Astrocyte of the hippocampus (primary cell): ENCODE measurements at places on chromosomes 12 and 14.

GRCh38 chr12:25929142-25929541, 29.3 kb upstream of the RASSF8 start:
- peak; percentile 43 for DNase-seq

DNA sequence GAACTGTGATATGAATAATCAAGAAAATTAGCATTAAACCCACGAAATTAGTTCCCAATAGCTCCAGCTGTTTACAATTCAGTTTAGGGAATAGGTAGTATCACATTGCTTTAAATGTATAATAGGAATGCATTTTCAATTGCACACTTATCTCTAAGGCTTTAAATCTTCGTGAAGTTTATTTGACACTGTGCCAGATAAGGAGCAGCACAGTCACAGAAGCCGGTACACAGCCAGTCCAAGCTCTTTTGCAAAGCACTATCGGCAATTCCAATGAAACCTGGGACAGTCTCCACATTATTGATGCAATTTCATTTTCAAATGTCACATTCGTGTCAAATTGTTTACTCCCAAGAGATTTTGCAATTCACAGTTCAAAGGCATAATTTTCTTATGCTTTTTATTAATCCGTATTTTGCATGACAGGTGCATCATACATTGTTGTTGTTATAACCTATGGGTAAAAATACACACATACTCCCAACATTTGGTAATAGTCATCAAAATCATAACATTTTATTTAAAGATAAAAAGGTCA, 602.8 kb downstream of the RPS29 start:
- DNase-seq = no peak

DNA sequence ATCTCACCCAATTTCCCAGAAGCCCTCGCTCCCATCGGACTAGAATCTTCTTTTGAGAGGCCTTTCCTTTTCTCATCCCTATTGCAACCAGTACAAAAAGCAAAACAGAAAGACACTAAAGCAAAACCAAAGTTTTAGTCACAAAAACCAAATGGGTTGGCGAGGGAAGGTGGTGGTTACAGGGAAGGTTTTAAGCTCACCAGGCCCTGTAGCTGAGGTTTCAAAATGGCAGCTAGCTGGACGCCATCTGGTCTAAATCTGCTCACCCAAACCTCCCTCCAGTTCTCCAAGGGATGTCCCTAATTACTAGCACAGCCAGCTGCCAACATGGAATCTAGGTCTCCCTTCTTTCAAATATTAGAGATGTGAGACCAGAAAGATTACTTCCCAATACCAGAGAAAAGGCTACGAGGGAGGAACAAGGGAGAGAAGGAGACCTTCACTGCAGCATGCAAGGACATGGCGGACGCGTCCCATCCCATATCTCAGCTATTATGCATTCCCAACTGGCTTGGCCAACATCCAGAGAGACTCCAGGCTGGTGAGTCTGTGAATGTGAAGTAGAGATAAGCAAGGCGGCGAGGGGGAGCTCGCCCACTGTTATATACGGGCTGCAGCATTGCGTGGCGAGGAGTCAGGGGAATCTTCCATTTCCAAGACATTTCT, 70.8 kb downstream of the DPF3 start:
- no peak for DNase-seq

DNA sequence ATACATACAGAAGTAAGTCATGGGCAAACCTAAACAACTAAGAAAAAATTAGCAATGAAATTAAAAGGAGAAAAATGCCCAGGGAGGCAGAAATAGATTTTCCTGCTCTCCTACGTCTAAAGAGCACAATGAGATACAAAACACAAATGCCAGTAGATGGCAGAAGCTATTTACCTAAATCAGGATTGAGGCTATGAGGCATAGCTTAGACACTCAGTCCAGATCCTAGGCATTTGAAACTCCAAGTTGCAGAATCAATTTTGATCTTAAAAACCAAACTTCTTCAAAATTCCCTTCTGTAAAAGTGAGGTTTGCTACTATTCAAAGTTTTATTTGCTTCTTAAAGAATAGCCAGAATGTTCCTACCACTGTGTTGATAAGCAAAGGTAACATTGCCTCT, 368.6 kb downstream of the DAD1 start:
- DNase-seq = peak; percentile 9

DNA sequence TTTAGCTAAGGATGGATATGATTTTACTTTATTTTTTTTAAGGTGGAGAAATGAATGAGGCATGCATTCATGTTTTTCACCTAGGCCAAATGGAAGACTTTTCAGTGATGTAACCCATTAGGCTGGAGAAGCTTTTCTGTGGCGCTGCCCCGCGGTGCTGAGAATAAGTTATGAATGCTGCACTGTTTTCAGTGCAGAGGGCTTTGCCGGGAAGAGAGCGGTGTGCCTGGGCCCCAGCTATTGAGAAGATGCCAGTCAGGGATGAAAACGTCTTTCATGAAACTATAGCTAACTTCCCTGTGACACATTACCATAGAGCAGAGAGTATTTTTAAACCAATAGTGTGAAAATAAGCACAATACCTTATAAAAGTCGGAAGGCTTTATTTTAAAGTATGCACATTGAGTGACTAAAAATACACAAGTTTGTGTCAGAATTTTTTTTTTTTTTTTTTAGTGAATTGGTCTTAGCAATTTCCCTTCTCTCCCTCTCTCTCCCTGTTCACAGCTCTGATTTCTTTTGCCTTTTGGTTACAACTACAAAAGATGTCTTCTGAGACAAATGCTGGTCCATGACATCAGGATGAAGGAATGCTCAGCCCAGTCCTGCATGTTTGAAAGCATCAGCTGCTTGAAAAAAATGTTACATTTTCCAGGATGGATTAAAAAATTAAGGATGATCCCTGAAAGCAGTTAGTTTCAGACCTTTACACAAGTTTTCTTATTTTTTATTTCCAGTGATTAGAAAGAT, 48.3 kb downstream of the NPAS3 start:
- peak; percentile 90 for DNase-seq

GRCh38 chr14:80809663-80810062, 131.9 kb downstream of the CEP128 start:
- DNase-seq = no peak

DNA sequence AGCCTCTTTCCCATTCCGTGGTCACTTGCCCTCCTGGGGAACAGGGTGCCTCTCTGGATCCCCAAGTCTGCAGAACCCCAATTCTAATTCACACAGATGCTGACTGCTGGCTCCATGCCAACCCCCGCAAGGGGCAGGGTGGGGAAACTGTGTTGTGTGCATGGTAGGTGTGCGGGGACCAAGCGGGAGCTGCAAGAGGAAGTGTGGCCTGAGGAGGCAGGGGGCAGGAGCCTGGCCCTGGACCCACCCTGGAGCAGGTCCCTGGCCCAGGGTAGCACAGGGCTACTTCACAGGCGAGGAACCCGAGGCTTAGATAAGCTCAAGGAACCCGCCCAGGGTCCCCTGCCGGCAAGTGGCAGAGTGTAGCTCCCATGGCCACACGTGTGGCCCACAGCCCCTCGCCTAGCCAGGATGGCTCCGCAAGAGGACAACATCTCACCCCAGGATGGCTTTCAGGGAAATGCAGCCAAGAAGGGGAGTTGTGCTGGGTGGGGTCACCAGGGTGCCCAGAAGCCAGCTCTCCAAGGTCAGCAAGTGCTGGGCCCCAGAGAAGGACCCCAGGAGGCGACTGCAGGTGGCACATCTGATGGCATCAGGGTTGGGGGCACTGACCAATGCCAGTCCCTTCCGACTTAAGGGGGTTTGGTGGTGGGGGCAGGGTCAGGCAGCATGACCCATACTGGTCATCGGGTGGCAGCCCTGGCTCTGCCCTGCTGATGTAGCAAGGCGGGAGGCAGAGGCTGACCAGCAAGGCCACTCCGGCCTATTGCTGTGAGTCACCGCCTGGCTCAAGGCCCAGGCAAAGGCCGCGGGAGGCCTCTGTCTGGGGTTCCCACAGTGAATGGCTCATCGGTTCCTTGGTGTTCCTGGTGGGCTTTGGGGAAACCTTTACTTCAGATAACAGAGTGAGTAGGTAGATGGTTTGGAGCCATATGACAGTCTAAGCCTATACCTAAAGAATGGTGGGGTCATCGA, 37.3 kb upstream of the EML1 start:
- peak; percentile 98 for DNase-seq

DNA sequence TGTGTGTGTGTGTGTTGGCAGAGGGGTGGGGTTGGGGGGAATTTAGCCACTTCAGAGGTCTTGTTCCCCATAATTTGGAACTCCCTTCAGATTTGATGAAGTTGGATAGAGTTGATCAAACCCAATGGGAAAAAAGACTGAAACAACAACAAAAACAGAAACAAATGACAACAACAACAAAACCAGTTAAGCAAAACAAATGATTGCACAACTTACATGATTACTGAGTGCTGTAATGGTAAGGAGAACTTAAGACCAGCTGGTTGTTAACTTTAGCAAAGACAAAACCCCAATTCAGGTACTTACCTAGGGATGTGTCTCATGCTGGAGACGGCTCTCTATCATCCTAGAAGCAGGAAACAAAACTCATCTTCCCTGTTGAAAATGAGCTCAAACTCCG, 107.8 kb upstream of the DDHD1 start:
- no peak for DNase-seq

GRCh38 chr12:12210983-12211382, 55.9 kb downstream of the LRP6 start:
- DNase-seq = no peak

DNA sequence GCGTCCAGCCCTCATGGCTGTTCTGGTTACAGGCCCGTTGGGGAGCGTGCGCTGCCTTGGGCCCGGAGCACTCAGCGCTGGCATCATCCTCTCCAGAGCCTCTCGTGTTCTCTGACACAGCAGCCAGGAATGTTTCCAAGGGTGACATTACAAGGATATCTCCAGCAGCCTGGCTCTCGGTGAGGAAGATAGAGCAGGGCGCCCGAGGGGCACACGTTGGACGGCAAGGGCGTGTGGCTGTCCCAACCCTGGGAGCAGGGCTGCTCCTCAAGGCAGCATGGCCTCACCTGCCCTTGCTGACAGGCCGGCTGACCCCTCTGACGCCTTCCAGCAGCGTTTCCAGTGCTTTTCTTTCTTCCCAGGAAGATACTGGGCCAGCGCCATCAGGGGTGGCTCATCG, 14.4 kb downstream of the LRCOL1 start:
- peak; percentile 80 for DNase-seq

DNA sequence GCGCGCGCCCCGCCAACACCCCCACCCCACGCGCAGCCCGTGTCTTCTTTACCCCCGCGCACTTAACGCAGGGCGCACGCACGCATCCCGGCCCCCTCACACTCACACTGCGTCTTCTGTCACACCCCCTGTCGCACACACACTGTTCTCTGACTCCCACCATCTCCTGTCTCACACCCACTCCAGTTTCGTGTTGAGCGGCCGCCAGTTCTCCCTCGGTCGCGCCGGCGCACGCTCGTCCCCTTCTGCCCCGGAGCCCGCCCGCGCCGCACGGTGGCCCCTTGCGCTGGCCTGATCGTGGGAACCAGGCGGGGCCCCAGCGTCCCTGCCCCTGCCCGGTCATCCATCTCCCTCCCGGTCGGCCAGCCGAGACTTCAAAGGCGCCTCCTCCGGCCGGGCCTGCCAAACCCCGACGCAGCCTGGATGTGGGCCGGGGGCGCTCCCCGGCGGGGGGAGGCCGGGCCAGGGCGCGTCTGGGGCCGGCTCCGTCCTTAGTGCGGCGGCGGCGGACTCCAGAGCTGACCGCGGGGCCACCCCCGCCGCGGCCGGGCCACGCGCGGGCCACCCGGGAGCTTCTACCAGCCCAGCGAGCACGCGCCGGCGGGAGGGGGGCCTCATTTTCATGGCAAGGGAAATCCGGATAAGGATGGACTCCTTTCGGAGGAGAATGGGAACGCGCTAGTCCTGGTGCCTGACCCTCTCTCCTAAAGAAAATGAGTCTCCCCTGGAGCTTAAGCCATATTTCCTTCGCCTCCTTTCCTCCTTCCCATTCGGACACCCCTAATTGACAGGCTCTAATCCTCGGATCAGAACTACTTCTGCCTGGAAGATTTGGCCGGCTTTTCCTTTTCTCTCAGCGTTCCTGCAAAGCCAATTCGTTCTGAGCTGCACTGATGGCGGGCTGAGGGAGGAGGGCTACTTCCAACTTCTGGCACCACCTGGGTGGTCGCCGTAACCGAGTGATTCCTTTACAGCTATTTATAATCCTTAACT, 82.0 kb upstream of the HMGA2 start:
- DNase-seq = peak; percentile 87

GRCh38 chr12:102816816-102817434, 100.1 kb downstream of the PAH start:
- DNase-seq = peak; percentile 42

GRCh38 chr14:94601884-94602391, 10.3 kb upstream of the SERPINA3 start:
- DNase-seq = peak; percentile 94

GRCh38 chr12:60152756-60153155, 556.9 kb downstream of the SLC16A7 start:
- no peak for DNase-seq

DNA sequence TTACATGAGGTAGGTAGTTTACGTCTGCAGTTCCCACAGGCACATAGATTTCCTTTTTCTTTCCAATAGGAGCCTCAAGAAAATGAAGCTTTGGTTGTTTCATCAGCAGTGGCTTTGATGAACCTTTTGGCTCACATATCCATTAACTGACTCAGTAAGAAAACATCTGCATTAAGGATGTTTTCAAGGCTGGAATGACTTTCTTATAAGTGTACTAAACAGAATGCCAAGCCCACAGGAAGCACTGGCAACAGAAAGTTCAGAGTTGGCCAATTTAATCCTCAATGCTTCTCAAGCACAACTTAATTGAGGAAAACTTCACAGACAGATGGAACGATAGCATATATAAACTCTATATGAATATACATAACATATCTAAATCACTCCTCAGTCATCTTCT, 63.5 kb downstream of the ST8SIA1 start:
- peak; percentile 84 for DNase-seq

- no peak for DNase-seq
Measured at GRCh38 chr12:13026286-13026685, 17.9 kb upstream of the FAM234B start.

DNA sequence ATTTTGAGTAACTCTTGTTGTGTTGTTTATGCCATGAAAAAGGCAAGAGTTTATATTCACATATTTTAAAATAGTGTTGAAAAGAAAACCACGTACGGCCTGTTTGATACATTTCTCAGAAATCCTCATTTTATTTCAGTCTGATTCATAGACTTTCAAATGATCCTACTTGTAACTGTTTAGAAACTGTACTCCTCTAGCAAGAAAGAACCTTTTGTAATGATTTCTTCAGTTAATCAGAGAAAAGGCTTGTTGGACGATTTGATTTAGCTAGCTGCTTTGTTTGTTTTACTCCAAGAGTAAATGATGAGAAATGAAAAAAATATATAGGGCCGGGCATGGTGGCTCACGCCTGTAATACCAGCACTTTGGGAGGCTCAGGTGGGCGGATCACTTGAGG, 17.2 kb downstream of the FBXO34 start:
- DNase-seq = no peak

- DNase-seq = peak; percentile 59
Measured at GRCh38 chr12:27619308-27619707, 76.9 kb upstream of the REP15 start.

- no peak for DNase-seq
Measured at GRCh38 chr14:104298458-104298857, 160.1 kb downstream of the KIF26A start.
